Fibroblast of lung (primary cell): ENCODE measurements at places on chromosomes 12 and 14. TPM values are rescaled to one million over a fixed set of nuclear protein-coding genes. Genes with fewer than 3 reads are reported as not detected.

MYRFL gene
- total RNA-seq: under 0.01 TPM in 1 of 2 replicates, not detected in the other

CDH24 gene
- 5.6 and 6.2 TPM in 2 replicates for total RNA-seq

ACSS3 gene
- 32.9 and 47.4 TPM in 2 replicates for total RNA-seq

PPFIBP1 gene
- 51.4 and 93.0 TPM in 2 replicates for total RNA-seq

FGF6 gene
- total RNA-seq: not detected in 2 replicates

SMIM41 gene
- 2.0 and 2.1 TPM in 2 replicates for total RNA-seq

VRTN gene
- not detected in 2 replicates for total RNA-seq

NFE2 gene
- total RNA-seq: under 0.01 and 0.17 TPM in 2 replicates

IL31 gene
- total RNA-seq: not detected in 2 replicates

MAP4K5 gene
- 40.6 and 41.1 TPM in 2 replicates for total RNA-seq

MAP1LC3B2 gene
- total RNA-seq: 0.51 and 1.2 TPM in 2 replicates

PKP2 gene
- under 0.01 TPM in 2 replicates for total RNA-seq

METTL25 gene
- total RNA-seq: 6.9 and 9.5 TPM in 2 replicates

RERG gene
- total RNA-seq: 0.26 and 0.33 TPM in 2 replicates

NCAPD2 gene
- 18.7 and 42.3 TPM in 2 replicates for total RNA-seq

PRB2 gene
- total RNA-seq: not detected in 2 replicates

INHBC gene
- total RNA-seq: not detected in 2 replicates

KRT72 gene
- not detected in 2 replicates for total RNA-seq

SALL2 gene
- total RNA-seq: 3.1 and 3.5 TPM in 2 replicates

TNS2 gene
- 52.4 and 60.6 TPM in 2 replicates for total RNA-seq

BATF gene
- total RNA-seq: 0.50 and 0.51 TPM in 2 replicates

KRT77 gene
- total RNA-seq: not detected in 2 replicates

WNT1 gene
- not detected in 2 replicates for total RNA-seq

TAS2R30 gene
- total RNA-seq: 2.6 and 4.0 TPM in 2 replicates

CNTN1 gene
- 0.26 and 0.83 TPM in 2 replicates for total RNA-seq

KLRF1 gene
- not detected in 2 replicates for total RNA-seq

GPR65 gene
- total RNA-seq: under 0.01 and 0.17 TPM in 2 replicates

ANG gene
- total RNA-seq: 5.1 and 6.4 TPM in 2 replicates

HCAR1 gene
- total RNA-seq: 0.51 and 1.5 TPM in 2 replicates

PZP gene
- not detected in 2 replicates for total RNA-seq

LACRT gene
- not detected in 2 replicates for total RNA-seq

B4GALNT1 gene
- 0.51 and 2.3 TPM in 2 replicates for total RNA-seq

ETFBKMT gene
- total RNA-seq: 4.4 and 6.1 TPM in 2 replicates

STAC3 gene
- total RNA-seq: 0.26 and 0.33 TPM in 2 replicates

RHOJ gene
- 1.2 and 4.1 TPM in 2 replicates for total RNA-seq

SERPINA1 gene
- total RNA-seq: under 0.01 TPM in 1 of 2 replicates, not detected in the other

TSPAN9 gene
- total RNA-seq: 26.7 and 35.2 TPM in 2 replicates

LBHD2 gene
- total RNA-seq: not detected in 2 replicates

SLCO1A2 gene
- not detected in 2 replicates for total RNA-seq

USP15 gene
- 40.6 and 57.6 TPM in 2 replicates for total RNA-seq

UBE2N gene
- total RNA-seq: 82.2 and 115 TPM in 2 replicates

OASL gene
- total RNA-seq: 0.51 and 1.2 TPM in 2 replicates

RNASE3 gene
- total RNA-seq: not detected in 2 replicates

OR4E2 gene
- total RNA-seq: not detected in 2 replicates

LYZ gene
- total RNA-seq: 0.17 and 0.77 TPM in 2 replicates

OTOGL gene
- under 0.01 and 0.17 TPM in 2 replicates for total RNA-seq

COCH gene
- total RNA-seq: 0.33 and 0.51 TPM in 2 replicates

SLC2A14 gene
- total RNA-seq: under 0.01 and 0.17 TPM in 2 replicates

CAPZA3 gene
- not detected in 2 replicates for total RNA-seq

ATXN7L3B gene
- total RNA-seq: 22.3 and 23.0 TPM in 2 replicates

AQP6 gene
- under 0.01 and 0.17 TPM in 2 replicates for total RNA-seq
